ENCODE measurements at places on chromosomes 5 and 9.

DNA sequence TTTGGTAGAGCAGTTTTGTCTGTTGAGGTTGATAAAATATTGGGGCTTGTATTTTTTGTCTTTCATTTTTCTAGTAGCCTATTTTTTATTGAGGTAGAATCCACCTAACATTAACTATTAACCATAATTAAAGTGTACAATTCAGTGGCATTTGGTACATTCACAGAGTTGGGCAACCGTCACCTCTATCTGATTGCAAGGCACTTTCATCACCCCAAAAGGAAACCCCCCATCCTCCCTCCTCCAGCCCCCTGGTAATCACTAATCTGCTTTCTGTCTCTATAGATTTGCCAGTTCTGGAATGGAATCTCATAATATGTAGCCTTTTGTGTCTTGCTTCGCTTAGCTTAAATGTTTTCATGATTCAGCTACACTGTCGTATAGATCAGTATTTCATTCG is 55.5 kb upstream of the DMRT3 start:
- DNase-seq, result no peak

- DNase-seq, result no peak
These were observed 26.6 kb downstream of the XPA start for GRCh38 chr9:97670586-97670985.

- DNase-seq, result no peak
These were observed 113.8 kb downstream of the MELK start for GRCh38 chr9:36686471-36686870.

GRCh38 chr5:150108711-150109514 is 22.6 kb upstream of the CSF1R start:
- no peak for DNase-seq

- no peak for DNase-seq
These were observed 284.5 kb upstream of the NUDT12 start for GRCh38 chr5:103847060-103847459.

DNA sequence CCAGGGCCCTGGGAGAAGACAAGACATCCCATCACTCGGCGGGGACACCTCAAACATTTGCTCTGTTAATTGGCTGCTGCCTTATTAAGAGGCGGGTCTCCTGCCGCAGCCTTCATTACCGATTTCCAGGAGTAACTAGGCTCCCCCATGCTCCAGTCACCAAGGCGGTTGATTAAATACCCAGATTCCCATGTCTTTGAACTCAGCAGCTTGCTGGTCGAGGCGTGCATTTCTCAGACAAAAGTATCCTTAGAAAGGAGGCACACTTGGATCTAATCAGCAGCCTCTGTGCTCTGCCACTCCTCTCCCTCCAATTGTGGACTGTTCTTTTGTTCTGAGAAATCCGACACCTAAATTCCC is 228.8 kb downstream of the FSTL4 start:
- no peak for DNase-seq

DNA sequence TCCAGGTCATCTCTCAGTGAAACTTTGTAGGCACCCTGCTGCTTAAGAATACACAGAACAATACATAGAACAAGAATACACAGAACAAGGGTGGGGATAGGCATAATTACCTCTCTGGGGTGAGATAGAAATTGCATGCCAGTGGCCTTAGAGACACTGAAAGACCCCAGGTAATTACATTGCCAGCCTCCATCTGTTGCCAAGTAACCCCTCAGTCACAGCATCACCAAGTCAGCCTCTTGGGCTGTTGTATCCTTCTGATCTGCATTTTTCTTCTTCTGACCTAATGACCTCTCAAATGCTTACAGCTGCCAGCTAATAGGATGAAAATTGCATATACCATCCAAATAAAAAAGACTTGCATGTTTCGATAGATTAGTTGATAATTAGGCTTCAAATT is 167.7 kb downstream of the GRIA1 start:
- no peak for DNase-seq

DNA sequence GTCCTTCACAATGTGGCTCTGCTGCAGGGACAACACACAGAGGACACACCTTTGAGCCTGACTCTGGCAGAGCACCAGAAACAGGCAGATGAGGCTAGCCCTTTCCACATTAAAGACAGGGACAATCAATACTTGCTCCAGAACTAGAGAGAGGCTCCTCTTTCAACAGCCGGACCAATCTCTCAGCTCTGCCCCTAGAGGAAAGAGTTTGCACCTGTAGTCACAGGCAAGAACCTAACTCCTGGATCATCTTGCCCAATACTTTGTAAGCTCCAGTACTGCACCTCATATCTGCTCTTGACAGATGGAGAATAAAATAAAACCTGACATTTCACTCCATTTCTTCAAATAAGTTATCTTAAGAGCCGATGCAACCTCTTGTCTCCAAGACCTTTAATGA is 52.1 kb downstream of the EPB41L4A start:
- DNase-seq, result no peak

GRCh38 chr5:71471193-71471592 is 15.7 kb downstream of the BDP1 start:
- no peak for DNase-seq

GRCh38 chr5:4651806-4652565 is 488.1 kb upstream of the ADAMTS16 start:
- no peak for DNase-seq

DNA sequence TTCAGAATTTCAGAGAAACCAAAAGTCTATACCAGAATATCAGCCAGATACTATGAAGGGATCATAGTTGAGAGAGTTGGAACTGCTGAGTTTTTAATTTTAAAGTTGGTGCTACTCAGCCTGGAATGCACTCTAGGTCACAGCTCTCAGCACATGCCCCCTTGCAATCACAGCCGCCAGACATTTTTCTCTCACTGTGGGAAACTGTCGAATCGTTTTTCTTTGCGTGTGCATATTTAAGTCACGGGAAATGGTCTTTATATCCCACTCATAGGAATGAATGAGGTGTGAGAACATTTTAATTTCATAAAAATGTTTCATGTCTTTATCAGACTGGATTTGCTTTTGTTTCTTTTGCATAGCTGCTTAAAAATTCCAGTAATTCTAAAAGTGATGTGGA is 12.2 kb upstream of the SPDL1 start:
- no peak for DNase-seq

DNA sequence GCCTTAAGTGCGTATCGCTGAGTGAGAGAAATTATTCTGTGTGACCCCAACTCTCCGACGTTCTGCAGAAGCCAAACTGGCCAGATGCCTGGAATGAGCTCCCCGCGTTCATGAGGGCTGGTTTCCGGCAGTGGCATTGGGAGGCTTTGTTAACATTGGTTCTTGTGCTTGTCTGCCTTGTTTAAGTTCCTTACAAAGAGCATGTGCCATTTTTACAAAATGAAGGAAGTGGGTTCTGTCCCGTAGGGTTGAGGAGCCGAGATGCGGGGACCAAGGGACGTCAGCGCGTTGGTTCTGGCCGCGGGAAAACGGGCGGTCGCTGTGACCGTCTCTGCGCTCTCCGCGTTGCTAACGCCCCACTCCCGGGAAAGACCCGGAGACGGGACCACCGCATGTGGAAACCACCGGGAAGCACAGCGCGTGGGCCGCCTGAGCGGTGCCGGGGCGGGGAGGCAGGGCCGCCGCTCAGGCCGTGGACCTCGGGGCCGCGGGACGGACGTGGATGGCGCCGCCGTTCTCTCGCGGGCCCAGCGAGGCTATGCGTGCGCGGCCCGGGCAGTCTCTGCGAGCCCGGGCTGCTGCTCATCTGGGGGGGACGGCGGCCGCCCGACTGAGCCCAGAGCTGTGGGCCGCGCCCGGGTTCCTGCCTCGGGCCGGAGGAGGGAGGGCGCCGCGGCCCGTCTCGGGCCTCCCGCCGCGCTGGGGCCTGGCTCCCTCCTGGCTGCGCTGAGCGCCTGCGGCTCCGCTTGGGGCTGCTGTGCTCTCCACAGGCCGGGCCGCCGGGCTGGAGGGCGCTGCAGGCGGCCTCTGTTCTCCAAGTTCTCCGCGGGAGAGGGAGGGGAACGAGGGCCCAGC is 13.4 kb downstream of the RABL6 start:
- DNase-seq, result no peak

DNA sequence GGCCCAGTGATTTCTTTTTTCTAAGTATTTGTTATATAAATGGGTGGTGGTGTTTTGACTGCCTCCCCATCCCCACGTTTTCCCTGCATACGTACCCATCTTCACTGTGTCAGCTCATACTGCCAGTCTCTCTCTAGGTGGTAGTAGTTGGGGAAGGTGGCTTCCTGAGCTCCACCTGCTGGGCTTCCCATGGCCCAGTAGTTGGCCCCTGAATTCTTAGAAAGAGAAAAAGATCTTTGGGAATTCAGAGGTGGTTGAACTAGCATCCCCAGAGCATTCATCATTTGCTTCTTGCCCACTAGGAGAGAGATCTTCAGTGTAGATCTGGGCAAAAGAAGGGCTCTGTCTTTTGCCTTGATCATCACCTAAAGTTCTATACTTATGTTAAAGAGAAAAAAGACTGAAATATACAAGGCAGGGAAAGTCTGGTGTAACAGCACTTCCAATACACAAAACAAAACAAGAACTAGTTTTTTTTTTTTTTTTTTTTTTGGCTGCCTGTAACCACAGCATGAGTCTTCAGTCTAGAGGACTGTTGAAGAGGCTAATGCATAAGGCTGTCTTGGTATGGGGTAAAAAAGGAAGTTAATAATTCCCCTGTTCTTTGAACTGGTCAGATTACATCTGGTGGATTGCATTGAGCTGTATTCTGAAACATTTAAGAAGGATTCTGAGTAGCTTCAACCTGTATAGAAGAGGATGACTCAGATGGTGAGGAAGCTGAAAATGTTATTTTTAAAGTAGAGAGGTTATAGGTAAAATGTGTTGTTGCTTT is 128.7 kb downstream of the ATG10 start:
- no peak for DNase-seq

- no peak for DNase-seq
These were observed 216.3 kb downstream of the ISL1 start for GRCh38 chr5:51599587-51599986.

- DNase-seq, result no peak
These were observed 539.9 kb downstream of the DMRTA1 start for GRCh38 chr9:22986556-22986955.

DNA sequence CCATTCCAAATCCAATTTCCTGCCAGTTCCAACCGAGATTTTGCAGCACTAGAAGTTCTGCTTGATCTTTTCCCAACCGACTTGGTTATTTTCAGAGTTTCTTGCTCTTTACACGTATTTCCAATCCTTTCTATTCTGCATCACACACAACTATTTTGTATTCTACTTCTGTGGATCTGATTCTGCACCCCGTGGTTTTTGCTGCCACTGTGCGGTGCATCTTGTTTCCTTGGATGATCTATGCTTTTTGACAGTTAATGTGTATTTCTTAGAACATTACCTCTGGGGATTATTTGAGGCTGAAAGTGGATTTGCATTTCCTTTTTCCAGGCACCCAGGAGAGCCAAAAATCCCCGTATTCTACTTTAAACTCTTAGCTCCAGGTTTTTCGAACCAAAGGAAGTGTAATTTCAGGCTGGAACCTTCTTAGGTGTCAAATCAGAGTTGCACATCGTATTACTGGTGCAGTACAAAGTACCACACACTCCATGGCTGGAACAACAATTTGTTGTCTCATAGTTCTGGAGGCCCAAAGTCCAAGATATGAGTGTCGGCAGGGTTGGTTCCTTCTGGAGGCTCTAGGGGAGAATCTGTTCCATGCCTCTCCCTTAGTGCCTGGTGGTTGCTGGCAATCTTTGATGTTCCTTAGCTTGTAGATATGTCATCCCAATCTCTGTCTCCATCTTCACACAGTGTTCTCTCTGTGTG is 14.7 kb upstream of the SARDH start:
- no peak for DNase-seq

DNA sequence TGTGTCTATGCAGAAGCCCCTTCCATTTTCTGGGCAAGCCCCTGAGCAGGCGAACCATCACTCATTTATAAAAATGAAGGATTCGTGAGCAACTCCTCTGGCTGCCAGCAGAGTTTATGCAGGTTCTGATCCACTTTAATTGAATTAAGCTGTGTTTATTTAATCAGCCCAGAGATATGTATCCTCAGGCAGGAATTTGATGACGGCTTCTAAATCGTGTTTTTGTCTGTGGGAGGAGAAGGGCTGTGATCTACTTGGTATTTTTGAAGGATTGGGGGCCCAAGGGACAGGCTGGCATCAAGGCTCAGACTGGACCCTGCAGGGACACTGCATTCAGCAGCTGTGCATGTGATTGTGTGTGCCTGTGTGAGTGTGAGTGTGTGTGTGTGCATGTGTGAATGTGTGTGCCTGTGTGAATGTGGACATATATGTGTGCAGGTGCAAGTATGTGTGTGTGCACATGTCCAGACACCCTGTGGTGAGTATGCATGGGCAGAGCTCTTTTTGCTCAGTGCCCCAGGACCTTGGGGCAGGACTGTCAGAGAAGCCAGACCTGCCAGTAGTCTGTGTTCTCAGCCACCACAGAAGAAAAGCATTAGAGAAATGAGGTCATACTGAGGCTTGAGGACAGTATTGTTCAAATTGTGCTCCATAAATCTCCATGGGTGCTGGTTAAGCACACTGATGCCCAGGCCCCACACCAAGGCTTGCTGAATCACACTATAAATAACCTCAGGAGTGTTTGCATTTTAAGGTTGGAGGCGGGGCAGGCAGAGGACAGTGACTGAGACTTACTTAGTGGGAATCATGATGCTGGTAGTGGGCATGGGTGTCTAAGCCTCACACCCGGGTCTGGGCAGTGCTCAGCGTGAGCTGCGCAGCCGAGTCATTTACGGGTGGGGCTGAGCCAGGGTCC is 164.0 kb downstream of the CARTPT start:
- DNase-seq, result no peak

- DNase-seq, result no peak
These were observed 128.5 kb downstream of the CHSY3 start for GRCh38 chr5:130032807-130033206.

- DNase-seq, result no peak
These were observed 174.0 kb upstream of the NREP start for GRCh38 chr5:111930905-111931461.

- DNase-seq, result no peak
These were observed 51.1 kb downstream of the MAST4 start for GRCh38 chr5:66647146-66647856.

GRCh38 chr5:5026409-5026785 is 113.7 kb upstream of the ADAMTS16 start:
- DNase-seq, result no peak

DNA sequence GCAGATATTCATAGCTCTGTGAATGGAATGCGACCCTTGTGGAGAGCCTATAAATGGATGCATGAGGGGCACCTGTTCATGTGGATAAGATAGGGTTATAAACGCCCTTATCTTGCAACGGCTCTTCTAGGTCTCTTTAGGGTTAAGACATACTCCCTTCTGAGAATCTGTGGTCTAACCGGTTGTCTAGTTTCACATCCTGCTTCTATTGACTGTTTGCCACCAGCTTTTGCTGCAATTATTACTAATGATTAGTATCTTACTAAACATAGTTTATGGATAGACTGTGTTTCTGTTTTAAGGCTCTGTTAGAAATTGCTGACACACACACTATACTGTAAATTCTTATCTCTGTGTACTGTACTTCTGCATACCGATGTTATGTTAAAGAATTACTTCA is 198.9 kb upstream of the CYLC2 start:
- no peak for DNase-seq

- DNase-seq, result no peak
These were observed 270.4 kb upstream of the TARS1 start for GRCh38 chr5:33170411-33170810.

GRCh38 chr9:103627731-103628130 is 466.4 kb upstream of the SMC2 start:
- DNase-seq, result no peak
